Renal cortex interstitium (tissue), 15 donors: ENCODE measurements at places on chromosomes 16 and 17. TPM values are rescaled to one million over a fixed set of nuclear protein-coding genes. Genes with fewer than 3 reads are reported as not detected.

The SLC16A6 gene
- polyA plus RNA-seq = 1.6 TPM

The PRSS33 gene
- polyA plus RNA-seq = 0.22 TPM

DNA sequence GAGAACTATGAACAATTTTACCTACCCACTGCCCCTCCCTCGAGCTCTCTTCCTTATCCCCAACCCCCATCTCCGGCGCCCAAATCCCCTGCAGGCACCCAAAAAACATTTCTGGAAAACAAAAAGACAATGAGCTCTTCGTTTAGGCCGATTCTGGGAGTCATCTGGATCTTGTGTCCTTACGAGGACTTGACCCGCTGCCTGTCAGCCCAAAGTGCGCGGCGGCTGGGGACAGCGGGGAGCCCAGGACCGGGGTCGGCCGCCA is 524 bp downstream of the STRADA start:
- no peak for DNase-seq

GRCh38 chr17:77930780-77931768 is 27.4 kb upstream of the TNRC6C start:
- no peak for DNase-seq

GRCh38 chr17:39822051-39822451 is 42.1 kb downstream of the IKZF3 start:
- no peak for DNase-seq

DNA sequence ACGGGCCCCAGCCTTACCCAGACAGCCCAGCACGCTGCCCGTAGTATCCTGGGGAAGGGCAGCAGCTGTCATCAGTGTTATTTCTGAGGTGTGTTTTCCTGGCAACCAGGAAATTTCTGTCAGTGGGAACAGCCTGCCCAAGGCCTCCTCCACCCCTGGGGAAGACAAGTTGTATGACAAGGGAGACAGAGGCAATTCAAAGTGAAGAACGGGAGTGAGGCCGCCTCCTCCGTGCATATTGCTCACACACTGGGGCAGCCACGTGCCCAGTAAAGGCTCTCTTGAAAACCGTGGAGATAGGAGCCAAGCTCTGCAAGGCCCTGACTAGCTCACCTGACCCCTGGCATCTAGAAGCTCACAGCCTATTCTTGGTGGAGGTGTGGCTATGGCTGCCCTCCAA is 57.6 kb downstream of the RAI1 start:
- DNase-seq = no peak

DNA sequence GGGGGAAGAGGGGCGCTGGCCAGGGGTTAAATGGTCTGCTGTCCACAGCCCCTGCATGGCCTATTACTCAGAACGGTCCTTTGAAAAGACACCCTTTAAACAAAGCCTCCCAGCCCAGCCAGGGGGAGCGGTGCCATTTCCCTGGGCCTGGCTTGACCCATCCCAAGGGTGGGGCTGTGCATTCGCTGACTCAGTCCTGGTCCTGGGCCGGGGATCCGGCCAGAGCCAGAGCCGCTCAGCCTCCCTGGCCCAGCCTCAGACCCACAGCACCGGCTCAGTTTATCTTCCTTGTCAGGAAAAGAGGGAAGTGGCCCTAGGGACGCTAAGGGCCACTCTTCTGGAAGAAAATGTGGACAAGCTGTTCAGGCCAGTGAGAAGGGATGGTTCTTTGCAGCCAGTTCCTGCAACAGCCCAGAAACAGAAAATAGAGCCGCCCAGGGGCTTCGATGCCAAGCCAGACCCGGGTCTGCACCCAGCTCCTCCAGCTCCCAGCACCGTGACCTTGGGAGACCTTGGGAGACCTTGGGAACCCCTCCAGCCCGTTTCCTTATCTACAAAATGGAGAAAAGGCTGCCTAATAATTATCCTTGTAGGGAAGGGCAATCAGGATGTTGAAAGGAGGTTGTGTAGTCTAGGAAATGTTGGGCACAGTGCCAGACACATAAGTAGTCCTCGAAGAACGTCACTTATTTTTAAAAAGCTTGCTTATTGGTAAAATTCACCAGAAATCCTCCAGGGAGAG is 82.5 kb downstream of the ZDHHC7 start:
- no peak for DNase-seq

DNA sequence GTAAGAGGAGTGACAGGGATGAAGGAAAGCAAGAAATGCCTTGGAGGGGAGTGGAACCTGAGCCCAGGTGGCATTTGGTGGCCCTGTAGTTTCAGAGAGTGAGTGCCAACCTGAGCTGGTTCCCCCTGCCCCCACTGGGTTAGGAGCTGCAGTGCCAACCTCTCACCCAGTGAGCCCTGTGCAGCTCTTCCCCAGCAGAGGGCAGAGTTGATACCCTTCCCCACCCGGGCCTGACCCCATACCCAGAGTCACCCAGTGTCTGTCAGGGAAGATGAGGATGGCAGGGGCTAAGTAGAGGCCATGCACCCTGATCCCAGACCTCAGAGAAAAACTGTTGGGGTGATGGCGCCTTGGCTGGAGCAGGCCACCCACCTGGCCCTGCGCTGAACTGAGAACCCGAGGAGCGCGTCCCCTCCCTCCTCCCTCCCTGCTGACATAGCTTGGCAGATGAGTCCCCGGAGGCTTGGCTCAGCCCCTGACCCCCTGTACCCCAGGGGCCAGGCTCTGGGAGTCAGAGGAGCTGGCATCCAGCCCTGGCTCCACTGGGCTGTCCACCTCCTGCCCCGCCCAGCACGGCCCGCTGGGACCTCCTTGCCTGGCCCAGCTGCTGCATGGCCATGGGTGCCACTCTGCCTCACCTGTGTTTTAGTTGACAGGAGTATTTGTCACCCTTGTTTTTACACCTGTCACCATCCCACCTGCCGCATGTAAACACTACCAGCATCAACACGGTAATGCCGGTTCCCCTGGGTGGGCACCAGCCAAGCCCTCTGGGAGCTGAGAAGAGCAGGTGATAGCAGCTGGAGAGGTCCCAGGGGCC is 113.9 kb downstream of the AMFR start:
- DNase-seq = no peak

DNA sequence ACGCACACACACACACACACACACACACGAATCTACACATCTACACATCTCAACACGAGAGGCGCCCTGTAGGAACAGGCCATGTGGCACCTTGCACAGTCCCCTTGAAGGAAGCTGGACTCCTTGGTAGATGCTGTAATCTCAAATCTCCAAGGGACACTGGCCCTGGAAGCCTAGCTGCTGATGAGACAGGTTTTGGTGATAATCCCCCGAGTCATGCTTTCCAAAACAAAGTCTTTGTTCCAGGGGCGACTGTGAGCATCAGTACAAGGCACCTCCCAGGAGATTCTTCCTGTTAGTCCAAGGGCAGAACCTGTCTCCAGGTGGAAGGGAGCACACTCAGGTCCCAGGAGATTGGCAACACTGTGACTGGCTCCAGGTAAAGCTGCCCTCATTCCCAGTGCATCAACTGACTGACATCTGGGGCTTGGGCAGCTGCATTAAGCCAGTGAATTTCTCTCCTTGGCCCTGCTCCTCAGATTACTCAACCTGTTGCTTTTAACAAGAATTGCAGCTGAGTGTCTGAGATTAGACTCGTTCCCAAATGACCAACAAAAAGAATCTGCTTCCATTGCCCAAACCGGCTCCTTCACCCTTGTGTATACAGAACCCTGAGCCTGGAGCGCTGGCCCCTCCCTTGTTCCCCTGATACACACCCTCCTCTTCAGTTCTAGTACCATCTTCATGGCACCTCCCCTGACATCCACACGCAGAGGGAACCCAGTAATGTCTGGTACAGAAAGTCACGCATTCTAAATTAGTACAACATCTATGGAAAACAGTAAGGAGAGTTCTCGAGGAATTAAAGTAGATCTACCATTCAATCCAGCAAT is 13.9 kb upstream of the TNRC6C start:
- DNase-seq = no peak

DNA sequence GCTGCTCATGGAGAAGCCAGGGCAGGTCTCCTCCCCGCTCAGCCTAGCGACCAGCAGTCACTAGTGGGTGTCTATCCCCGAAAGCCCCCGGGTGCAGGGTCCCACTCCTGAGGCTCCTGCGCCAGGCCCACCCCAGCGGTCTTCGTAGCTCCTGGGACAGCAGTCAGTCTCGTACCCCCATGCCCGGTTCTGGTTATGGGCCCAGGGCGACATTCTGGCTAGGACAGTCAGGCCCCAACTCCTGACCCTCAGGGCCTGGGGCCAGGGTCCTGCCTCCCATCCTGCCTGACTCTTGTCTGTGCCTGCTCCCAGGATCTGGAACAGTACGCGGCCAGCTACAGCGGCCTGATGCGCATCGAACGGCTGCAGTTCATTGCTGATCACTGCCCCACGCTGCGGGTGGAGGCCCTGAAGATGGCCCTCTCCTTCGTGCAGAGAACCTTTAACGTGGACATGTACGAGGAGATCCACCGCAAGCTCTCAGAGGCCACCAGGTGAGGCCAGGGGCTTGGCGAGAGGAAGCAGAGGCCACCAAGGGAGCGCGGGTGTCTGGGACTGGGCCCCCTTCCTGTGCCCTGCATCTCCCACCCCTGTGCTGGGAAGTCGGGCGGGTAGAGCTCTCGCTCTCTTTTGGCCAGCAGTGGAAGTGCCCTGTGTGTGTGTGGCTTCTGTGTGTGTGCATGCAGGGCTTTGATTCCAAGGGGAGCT is 2.0 kb downstream of the GPS1 start:
- DNase-seq = no peak

DNA sequence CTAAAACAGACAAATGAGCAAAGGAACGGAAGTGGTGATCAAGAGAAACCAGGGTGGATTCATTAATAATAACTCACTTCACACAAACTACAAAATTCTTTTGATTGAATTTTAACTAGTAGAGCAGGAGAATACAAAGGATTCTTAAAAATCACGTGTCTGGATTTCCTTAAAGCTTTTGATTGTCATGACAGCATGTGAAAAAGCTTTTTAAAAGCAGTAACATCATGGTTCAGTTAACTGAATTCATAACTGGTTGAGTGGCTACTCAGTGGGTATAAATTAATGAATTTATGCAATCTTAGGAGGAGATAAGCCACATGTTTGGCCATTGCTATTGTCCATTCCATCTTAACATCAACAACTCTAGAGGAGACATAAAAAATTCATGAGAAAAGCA is 333.2 kb downstream of the SLC39A11 start:
- DNase-seq = no peak

DNA sequence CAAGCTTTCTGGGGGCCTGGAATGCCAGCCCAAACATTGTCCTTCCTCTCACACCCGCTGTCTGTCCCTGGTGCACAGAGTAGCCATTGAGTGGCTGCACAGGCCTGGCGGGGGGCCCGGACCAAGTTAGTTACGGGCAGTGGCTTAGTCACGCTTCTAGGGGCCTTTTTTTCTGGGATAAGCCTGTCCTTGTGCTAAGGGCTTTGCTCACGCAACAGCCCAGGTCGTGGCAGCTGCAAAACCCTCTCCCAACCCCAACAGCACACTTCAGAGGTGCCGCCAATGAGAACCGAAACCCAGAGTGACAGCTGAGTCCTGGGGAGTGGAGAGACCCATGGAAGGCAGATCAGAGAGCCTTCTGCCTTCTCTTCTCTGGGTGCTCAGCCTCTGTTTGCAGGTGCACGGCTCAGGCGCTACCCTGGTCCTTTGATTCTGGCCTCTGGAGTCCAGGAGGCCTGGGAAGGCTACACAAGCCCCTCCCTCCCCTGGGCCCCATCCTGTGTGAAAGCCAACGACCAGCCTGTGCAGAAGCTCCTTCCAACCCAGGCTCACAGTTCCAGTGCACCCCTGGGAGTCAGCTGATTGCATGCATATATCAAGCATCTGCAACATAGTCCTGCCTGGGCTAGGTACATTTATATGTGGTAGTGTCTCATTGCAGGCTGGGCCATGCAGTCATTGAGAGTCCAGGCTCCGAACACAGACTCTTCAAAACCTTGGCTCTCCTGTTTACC is 9.1 kb downstream of the WSCD1 start:
- no peak for DNase-seq

DNA sequence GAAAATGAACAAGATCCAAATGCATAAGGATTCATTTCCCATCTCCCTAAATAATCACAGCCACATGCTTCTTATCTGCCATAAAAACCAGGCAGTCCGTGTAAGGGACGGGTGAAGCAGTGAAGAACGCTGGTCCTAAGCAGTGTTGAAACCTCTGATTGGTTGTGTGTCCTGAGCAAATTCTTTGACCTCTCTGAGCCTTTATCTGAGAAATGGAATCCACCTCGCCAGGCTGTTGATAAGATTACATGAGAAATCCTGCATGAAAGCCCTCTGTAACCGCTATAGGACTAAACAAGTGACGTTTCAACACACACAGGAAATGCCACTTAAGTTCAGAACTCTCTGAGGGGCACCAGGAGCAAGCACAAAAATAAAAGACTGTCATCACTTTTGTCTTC is 26.8 kb downstream of the GAS7 start:
- DNase-seq = no peak

DNA sequence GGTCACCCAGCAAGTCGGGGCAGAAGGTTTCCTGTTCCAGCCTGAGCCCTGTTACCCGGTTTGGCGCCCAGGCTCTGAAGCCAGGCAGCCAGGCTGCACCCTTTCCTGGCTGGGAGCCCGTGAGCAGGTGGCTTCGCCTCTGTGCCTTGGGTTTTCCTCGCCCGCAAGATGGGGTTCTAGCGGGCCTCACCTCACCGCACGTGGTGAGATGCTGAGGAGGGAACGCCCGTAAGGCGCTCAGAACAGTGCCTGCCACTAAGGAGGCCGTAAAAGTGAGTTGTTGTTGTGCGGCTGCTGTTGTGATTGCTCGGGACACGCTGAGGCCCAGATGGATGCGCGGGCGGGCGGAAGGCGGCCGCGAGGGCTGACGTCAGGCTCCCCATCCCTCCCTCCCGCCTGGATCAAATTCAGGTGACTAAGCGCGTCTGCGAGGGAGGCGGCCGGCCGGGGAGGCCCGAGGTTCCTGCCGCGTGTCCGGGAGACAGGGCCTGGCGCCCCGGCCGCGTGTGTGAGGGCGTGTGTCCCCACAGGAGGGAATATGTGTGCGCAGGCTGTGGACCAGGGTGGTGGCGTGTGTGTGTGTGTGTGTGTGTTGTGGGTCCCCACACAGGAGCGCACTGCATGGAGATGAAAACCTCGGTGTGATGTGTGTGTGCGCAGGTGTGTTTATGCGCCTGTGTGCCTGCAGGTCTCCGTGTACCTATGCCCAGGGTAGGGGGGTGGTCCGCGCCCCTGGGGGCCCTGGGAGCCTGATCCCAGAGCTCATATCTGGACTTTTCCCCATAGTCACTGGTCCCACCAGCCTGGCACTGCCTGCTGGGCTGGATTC is 4.3 kb downstream of the CAMKK1 start:
- peak; percentile 79 for DNase-seq

- no peak for DNase-seq
Measured at GRCh38 chr17:57849163-57849873, 526 bp downstream of the MRPS23 start.

- no peak for DNase-seq
Measured at GRCh38 chr16:88383401-88384221, 852 bp downstream of the ZNF469 start.

DNA sequence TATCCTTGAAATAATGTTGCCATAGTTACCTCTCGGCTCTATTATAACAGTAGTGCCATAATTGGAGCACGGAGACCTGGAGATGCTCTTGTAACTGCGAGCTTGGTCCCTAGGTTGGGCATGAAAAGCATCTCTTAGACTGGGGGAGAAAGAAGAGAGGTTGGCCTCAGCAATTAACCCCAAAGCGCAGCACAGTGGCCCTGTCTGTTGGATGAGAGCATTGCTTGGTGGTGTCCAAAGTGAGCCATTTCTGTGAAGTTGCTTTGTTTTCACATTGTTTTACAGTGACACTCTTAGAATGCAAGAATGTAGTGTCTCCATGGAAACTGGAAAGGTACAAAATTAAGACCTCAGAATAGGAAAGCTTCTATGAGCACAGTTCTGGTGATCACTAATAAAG is 660.7 kb upstream of the EEF2KMT start:
- DNase-seq = no peak
